ENCODE measurements at places on chromosomes 2 and 18.
A peak's percentile ranks its signal among the peaks of the same experiment; 100 is the strongest.

DNA sequence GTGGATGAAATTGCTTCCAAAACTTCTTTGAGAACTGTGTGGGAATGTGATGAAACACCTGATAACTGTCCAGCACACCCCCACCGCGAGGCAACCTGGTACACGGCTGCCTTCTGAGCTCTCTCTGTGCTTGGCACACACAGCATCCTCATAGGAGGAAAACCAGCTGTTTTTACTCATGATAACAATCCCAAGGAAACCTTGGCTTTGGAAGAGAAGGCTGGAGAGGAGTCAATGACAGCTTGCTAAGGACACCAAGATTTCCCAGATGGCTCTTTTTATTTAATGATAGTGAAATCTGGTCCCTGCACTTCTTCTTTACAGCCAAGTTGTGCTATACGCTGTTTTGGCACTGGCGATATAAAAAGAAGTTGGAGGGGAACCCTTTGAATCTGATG is 232.5 kb upstream of the FN1 start:
- DNase-seq, result no peak

DNA sequence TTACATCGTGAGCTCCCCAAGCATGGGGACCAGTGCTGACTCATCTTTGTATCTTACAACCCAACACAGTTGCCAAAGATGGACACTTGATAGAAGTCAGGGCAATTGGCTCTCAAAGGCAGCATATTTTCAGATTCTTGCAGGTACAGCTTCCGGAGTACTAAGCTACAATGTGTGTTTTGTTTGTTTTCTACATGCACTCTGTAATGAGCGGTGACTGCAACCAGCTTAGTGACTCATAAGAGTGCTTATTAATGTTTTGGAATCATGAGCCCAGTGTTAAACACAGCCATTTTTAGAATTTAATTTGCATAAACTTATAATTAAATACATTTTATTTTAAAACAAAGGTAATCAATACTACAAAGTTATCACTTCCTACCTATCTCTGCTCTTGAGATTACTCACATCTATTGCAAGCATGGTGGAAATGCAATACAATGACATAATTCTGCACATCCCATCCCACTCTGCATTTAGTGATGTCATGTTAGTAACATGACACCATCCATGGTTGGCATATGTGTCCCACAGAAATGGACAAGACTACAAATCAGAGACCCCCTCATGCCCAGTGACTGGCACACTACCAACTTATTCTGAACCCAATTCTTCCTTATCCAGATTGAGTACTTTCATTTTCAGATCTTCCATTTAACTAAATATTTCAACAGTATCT is 399.8 kb upstream of the ST6GAL2 start:
- no peak for DNase-seq

DNA sequence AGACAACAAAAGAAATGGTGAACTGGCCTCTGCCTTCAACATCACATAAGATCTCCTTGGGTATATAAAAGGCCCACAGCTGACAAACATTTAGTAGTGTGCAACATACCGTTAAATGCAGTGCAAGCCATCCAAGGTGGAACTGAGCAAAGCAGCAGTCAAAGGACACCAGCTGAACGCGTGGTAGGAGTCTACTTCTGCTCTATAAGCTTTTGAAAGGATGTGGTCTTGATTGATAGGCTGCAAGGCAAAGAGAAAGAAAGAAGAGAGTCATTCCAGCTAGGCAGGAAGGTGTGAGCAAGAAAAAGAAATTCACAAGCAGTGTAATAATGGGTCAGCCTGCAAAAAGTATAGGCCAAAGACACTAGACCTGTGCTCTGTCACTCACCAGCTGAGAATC is 356.3 kb downstream of the SATB2 start:
- DNase-seq, result no peak

DNA sequence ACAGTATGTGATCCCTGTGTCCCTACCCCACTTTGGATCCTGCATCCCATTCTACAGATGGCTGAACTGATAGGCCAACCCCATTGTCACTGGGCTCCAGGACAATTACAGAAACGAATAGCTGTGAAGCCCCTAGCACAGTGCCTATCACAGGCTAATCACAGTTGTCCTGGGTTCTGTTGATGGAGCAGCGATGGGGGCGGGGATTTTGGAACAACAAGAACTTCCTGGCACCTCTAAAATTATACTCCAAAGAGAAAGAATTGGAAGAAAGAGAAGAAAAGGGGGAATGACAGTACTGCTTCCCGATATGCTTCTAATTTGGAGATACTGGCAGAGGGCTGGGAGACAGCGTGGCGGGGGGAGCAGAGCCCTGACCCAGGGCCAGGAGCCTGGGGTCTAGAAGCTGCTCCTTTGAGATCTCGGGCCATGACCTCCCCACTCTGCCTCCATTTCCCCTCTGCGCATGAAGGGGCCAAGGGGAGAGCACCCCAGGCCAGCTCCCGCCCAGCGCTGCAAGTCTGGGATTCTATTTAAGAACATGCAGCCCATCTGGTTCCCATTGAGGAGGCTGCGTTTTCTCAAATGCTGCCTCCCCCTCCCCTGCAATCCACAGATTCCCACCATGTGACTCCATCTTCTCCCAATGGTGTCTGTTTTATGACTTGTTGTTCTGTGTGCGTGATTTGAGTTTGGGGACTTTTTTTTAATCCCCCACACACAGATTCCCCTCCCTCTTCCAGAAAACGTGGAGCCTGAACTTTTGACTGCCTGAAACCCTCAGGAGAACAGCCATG is 202.7 kb downstream of the CYP26B1 start:
- DNase-seq, result peak; percentile 20

DNA sequence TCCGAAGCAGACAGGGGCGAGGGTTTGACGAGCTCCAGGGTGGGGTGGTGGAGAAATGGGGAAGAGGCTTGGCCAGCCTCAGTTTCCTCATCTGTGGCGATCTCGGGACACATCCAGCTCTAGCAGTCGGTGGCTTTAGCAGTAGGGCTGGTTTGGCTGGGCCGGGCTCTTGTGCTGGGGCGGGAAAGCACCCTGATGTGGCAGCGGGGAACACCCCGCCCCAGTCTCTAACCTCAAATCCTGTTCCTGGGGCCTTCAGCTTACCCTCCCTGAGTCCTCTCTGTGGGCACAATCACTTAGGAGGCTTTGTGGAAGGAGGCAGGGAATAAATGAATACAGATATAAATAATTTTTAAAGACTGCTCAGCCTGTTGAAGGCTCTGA is 26.5 kb upstream of the MCFD2 start:
- no peak for DNase-seq

Data from SJSA1 (cell line).